ENCODE measurements at places on chromosomes 11 and 22. TPM values are rescaled to one million over a fixed set of nuclear protein-coding genes. Genes with fewer than 3 reads are reported as not detected.

- no peak for DNase-seq
Measured at GRCh38 chr11:2295971-2296912, 5.5 kb downstream of the C11orf21 start.

The KRTAP5-11 gene
- not detected for polyA plus RNA-seq

GRCh38 chr22:43636086-43636485, 176.0 kb downstream of the EFCAB6 start:
- no peak for DNase-seq

DNA sequence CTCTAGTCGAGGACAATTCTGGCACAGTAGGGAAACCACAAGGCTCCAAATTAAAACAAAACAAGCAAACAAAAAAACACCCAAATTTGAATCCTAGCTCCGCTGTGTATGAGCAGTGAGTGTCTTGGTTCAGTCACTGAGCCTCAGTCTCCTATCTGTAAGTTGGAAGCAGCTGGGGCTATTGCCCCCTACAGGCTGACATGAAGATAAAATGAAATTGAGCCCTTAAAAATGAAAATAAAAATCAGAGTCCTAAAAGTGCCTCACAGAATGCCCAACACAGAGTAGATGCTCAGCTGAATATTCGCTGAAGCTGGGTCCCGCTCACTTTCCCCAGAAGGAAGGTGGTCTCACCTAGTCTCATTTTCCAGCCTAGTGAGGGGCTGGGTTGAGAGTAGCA, 65.2 kb downstream of the PDE2A start:
- DNase-seq: no peak

GRCh38 chr11:46006418-46007070, 84.1 kb downstream of the LARGE2 start:
- DNase-seq: peak; percentile 79

GRCh38 chr11:134800826-134801225, 388.8 kb upstream of the B3GAT1 start:
- no peak for DNase-seq

DNA sequence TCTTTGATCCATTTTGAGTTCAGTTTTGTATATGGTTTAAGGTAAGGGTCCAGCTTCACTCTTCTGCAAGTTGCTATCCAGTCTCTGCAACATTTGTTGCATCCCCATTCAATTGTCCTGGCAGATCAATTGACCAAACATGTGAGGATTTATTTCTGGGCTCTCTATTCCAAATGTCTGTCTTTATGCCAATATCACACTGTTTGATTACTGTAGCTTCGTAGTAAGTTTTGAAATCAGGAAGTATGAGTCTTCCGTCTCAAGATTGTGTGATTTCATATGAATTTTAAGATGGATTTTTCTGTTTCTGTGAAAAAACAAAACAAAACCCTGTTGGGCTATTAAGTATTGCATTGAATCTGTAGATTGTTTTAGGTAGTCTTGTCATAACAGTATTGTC, 17.0 kb downstream of the APLP2 start:
- DNase-seq: no peak

The MB gene
- polyA plus RNA-seq: not detected

The GNG3 gene
- polyA plus RNA-seq: 0.21 TPM

DNA sequence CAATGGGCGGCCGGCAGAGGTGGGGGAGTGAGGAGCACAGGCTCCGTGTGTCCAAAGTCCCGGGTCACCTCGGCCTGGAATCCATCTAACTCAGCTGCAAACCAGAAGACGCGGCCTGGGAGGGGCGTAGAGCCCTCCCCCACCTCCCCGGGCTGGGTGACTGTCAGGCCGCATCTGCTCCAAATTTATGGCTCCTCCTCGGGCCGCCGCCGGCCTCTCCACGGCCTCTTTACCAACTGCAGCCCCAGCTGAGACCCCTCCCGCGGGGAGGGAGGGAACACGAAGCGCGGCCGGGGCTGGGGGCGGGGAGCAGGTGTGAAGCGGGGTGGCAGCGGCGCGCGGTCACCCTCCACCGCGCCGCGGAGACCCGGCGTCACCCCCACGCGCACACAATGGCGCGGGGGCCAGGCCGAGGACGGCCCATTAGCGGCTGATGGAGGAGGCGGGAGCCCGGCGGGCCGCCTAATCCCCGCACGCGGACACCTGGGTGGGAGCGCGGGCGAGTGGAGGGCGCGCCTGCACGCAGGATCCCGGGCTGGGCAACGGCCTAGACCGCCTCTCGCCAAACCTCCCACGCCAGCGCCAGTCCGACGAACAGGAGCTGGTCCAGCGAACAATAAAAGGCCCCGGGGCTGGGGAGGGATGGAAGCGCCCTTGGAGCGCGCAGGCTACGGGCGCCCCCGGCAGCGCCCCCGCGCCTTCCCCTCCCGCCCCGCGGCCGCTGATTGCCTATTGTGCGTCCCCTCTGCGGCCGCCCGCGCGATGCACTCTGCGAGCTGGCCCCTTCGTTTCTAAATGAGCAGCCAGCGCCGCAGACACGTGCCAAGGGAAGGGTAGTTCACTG, 25.9 kb upstream of the ROBO3 start:
- DNase-seq: no peak

DNA sequence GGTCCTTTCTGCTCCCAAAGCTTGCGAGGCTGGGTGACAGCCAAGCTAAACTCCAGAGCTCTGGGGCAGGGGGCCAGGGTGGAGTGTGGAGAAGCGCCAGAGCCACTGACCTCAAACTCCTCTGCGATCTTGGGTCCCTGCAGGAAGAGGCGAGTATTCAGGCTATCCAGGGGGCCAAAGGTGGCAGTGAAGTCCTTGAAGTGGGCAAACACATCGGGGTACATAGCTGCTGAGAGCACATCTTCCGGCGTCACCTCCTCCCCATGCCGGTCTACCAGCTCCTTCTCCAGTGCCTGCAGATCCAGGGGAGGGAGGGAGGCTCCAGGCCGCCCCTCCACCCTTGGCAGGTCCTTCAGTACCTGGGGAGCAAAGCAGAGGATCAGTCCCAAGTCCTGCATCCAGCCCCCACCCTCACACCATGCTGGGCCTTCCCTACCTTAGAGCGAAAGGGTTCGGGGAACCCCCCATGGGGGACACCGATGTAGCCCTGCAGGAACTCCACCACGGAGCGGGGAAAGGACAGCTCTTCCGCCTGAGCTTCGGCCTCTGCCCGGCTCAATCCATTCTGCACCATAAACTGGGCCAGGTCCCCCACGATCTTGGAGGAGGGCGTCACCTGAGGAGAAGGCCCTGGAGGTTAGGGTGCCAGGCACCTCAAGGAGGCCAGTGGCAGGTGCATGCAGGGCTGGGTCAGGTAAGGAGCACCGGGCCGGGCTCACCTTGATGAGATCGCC, 6.4 kb downstream of the RCE1 start:
- DNase-seq: no peak

The OR51B2 gene
- not detected for polyA plus RNA-seq

GRCh38 chr11:130077671-130078070, 8.0 kb downstream of the APLP2 start:
- DNase-seq: no peak

DNA sequence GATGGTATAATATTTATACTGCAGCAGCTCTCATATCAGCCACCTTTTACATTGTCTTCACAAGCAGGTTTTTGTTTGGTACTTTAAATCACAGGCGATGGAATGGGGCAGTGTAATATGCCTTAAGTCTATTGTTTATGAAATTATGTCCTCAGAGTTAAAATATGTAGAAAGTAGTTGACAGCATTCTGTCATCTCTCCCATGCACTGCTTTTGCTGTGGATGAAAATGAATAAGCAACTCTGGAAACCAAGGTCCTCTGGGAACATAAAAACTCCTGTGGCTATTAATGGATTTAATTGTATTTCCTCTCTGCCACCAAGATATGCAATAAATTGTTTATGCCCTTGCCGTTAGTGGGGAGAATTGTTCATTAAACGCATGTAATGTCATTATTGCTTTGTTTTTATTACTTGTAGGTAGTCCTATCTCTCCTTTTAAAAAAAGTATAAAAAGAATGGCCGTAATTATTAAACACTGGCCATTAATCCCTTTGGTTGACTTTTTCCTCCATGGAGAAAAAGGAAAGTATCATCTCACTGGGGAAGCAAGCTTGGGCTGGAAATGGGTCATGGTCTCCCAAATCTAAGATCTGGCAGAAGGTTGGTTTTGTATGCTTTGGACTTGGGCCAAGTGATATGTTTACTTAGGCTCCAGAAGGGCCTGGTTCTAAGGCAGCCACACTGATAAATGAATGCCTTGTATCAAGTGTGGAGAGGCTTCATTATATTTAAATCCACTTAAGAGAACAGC, 13.1 kb downstream of the PACS1 start:
- no peak for DNase-seq

DNA sequence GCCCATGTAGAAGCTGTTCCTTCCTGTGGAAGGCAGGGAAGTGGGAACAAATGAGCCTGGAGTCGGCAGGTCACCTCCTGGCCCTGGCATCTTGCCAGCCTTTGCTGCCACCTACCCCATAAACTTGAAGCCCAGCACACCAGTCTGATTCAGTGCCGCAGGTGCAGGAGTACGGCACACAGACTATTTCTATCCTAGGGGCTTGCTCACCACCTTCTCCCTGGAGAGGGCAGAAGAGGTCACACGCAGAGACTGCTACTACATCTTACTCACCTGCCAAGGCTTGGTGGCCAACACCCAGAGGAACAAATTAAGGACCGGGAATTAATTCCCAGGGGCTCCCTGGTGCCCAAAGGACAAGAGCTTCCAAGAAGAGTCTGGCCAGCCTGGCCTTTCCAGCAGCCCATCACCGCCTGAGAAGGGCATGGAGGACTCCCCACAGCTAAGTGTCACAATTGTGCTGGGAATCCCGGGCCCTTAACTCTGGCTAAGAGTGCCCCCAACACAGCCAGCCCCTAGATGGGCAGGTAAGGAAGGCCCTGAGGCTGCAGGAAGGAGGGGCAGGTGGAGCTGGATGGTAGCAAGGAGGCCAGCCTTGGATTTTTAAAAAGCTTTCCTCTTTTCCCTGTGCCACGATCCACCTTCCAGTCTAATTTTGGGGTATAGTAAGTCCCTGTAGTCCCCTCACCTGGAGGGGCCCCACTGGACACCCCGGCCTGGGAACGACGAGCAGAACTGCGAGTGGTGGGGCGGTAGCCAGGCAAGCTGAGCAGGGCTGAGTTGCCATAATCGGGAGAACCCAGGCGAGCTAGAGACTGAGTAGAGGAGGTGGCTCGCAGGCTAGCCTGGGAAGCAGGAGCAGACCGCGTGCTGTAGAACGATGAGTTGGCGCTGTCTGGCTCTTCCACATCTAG, 6.9 kb downstream of the IL18BP start:
- DNase-seq: no peak

DNA sequence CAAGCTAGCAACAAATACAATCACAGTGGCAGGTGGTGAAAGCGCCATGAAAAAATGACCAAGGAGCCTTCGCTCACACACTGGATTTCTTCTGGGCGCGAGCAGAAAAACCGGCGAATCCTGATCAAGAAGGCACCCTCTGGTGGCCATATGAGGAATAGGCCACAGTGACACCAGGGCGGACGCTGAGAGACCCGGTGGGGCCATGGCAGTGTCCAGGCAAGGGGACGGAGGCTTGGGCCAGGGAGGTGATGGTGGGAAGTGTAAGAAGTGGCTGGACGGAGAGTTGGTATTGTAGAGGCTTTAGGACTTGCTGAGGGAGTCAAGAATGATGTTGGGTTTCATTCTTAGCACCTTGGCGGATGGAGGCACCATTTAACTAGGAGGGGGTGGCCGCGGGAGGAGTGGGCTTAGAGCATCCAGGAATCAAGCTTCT, 16.9 kb upstream of the RAC2 start:
- DNase-seq: peak; percentile 67

DNA sequence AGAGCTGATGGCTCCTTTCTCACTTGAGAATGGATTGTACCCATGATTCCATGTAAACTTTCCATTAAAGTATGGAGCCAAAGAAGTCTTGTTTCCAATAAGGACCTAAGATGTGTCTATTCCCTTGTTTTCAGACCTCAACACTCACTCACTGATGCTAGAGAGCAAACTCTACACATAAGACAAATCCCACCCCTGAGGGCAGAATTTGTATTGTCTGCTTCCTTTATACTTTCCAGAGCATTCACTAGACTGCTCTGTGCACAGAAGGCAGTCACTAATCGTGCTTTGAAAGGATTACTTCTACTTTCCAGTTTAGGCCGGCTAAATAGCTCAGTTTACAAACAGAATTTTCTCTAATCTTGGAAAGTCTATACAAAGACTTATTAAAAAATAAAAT, 6.4 kb downstream of the ANKRD49 start:
- DNase-seq: no peak
